ENCODE measurements at places on chromosomes 5 and 9.
A peak's percentile ranks its signal among the peaks of the same experiment; 100 is the strongest.

DNA sequence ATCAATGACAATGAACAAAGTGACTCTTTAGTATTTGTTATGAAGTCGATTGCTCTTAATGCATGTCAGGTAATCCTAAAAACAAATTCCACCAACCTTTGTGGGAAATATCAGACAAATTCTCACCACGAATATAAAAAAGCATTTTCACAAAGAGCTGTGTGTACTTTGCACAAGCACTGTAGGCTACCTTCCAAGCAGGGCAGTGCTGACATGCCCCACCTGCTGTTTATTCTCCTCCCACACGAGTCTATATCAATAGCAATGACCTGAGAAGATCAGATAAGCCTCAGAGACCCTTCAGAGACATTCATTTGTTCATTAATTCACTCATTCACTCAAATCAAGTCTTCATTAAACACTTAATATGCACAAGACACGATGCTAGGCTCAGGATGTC is 469.1 kb downstream of the ZSWIM6 start:
- DNase-seq: no peak

DNA sequence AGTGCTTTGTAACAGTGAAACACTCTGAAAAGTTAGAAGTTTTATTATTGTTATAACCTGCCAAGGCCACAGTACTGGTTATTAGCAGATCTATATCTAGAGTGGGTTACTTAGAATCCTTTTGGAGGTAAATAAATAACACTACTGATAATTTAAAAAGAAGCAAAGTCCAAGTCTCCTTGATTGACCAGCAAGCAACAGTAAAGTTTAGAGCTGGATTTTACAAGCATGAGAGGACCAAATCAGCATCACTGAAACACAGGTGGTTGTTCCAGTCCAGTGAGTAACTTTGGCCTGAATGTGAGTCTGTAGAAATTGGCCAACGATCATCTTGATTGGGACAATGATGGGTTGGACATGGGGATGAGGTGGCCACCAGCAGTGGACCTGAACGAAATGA is 77.2 kb upstream of the AGXT2 start:
- no peak for DNase-seq

DNA sequence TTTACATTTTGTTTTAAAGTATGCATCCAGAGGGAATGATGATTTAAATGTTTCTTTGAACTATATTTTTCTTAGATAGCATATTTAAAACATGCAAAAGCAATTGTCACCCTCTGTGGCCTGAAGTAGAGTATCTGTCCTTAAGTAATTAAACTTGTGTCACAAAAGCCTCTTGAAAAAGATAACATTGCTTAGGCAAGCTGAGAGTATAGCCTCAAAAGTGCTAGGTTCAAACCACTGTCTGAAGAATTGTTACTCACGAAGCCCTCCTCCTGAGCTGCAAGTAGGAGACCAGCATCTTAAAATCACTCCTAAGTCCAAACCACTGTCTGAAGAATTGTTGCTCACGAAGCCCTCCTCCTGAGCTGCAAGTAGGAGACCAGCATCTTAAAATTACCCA is 378.0 kb upstream of the PRR16 start:
- no peak for DNase-seq

DNA sequence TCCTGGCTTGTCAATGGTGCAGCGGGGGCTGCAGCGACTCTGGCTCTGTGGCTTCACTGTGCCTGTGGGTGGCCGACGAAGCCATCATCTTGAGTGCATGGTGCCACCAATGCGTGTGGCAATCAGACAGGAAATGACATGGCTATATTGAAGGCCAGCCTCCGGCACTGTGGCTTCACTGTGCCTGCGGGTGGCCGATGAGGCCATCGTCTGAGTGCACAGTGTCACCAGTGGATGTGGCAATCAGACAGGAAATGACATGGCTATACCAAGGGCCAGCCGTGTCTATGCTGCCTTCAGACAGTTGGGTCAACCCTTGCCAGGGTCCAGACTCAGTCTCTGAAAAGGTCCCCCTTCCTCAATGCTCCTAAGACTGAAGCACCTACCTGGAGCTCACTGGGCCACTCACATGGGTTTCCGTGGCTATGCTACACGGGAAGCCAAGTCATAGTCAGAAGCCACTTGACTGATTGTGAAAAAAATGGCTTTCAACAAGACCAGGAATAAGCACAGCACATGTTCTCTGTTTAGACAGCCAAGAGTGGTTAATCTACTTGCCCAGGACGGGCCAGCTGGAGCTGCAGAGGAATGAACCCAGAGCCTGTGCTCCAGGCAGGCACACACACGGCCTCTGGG is 67.5 kb upstream of the S1PR3 start:
- no peak for DNase-seq

DNA sequence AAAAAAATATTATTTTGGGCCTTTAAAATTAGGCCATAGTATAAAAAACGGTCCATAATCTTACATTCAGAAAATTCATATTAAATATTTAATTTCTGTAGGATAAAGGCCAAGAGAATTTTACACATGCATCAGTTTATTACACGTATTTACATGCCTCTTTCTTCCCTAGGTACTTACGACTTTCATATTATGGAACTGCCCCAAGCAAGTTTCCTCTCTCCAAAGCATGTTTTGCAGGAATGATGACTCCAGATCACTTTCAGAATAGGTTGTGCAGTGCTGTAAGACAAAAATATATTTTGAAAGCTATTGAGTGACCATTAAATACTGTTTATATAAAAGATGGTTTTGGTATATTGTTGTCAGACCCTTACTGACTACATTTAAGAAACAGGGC is 61.8 kb downstream of the WDR36 start:
- no peak for DNase-seq

- DNase-seq: no peak
Observed at GRCh38 chr5:96439477-96440184, 6.6 kb upstream of the PCSK1 start.

DNA sequence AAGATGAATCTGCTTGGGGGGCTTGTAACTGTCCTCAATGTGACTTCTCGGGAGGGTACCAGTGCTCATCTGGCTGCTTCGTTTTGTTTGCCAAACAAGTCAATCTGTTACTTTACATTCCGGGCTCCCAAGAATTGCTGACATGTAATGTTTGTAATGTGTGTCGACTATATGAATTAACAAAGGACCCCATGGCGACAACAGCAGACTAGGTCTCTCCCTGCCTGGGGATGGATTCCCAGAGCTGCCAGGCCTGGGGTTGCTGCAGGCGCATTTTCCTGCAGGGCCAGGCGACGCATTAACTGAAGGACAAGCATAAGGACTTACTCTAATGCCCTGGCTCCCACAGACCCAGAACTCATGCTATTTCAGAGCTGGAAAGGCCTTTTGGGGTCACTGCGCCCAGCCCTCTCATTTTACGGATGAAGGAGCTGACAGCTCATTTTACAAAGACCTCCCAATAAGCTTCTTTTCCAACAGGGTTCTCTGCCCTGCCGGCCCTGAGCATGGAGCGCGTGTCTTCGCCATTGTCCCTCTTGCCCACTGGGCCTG is 214.8 kb downstream of the TTLL11 start:
- no peak for DNase-seq

GRCh38 chr5:170971-171800 is 20.1 kb upstream of the LRRC14B start:
- DNase-seq: peak; percentile 6

DNA sequence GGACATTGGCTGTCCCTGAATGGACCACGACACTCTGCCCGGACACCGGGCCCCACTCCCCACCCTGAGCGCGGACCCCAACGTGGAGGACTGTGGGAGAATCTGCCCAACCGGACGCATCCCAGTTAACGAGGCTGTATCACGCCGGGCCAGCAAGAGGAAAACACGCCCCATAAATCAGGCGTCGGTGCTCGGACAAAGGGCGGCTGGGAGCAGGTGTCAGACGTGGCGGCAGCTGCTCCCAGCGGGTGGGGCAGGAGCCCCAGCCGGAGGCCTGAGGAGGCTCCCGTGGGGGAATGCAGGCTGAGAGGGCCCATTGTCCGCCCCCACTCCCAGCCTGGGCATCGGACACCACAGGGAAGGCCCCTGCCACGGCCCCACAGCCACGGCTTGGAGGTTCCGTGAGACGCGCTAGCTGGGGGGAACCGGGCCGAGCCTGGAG is 19.2 kb downstream of the NOTCH1 start:
- no peak for DNase-seq
